Suppressor macrophage treated with lipopolysaccharide for 4 hours (primary cell): ENCODE measurements at places on chromosomes 4 and X.

DNA sequence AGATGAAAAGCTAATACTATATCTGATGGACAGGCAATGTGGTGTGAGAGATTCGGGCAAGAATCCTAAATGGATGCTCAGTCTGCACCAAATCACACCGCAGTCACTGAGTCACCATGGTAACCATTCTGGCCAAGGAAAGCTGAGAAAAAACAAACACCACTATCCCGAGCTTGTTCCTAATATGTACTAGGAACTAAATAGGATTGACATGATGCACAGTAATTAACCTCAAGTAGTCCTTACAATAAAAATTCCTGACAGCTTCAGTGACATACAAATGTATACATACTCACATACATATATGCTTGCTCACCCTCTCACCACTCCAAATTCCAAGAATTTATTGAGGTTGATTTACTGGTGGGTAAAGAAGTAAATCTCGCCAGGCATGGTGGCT, 1.1 kb upstream of the RAB40A start:
- DNase-seq: no peak

DNA sequence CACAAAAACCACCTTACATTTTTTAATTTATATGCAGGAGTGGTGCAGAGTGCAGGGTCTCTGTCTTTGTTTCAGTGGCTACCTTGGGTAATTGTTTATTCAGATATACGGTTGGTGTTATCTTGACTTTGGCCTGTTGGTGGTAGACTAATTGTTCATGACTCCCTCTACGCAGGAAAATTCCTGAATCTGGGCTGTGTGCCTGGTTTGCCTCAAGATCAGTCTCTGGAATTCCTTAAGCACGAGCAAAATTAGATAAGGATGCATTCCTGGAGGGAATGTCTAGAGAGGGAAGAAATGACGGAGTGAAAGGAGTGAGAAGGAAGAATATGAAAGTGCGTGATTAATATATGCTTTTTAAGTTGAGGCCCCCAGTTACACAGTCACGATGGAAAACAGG, 576.9 kb upstream of the PCDH10 start:
- no peak for DNase-seq

- DNase-seq: peak; percentile 75
Measured at GRCh38 chrX:118726887-118727685, at the start of gene IL13RA1. Gene IL13RA1, plus strand, starts transcription at chrX:118727606. Its CDS starts 33 bp downstream, at chrX:118727639.

DNA sequence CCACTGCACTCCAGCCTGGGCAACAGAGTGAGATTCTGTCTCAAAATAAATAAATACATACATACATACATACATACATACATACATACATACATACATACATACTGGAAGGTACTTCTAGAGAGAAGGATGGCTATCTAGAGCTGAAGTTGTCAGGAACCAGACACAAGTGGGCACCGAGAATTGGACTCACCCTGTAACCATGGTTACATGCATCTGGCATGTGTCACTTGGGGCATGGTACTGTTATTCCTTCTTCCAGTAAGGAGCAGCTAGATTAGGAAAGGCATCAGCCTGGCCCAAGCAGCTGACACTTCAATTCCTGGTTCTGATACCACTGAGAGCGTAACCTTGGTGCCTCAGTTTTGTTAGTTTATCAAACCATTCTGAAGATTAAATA, 127.1 kb downstream of the SH3KBP1 start:
- no peak for DNase-seq

DNA sequence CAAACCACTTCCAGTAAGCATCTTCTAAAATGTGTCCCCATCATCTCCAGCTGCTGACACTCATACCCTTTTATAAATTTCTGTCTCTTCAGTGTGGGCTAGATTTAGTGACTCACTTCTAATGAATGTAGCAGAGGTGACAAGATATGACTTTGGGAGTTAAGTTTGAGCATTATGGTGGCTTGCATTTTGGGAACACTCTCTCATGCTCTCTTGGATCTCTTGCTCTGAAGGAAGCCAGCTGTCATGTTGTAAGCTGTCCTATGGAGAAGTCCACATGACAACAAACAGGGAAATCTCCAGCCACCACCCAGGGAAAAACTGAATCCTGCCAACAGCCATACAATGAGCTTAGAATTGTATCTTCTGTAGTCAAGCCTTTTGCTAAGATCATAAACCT, 691.3 kb upstream of the PCDH7 start:
- DNase-seq: no peak

- no peak for DNase-seq
Measured at GRCh38 chr4:8550691-8551090, 29.5 kb upstream of the GPR78 start.

- DNase-seq: no peak
Measured at GRCh38 chr4:35087218-35087617, 1157.1 kb downstream of the ARAP2 start.

DNA sequence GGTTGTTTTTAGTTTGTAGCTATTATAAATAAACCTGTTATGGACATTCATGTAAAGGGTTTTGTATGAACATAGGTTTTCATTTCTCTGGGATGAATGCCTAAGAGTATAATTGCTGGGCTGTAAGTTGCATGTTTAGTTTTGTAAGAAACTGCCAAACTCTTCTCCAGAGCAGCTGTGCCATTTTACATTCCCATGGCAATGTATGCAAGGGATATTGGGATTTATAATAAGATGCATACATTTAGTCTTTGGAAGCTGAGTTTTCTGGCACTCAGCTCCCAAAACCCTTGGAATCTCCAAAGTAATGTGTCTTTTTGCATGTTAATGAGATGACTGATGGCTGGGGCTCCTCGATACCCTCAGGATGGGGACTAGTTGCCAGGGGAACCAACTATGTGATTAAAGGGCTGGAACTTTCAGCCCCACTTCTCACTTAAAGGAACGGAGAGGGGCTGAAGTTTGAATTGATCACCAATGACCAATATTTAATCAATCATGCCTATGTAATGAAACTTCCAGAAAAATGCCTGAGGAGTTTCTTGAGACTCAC, 44.0 kb downstream of the SERTM2 start:
- no peak for DNase-seq

DNA sequence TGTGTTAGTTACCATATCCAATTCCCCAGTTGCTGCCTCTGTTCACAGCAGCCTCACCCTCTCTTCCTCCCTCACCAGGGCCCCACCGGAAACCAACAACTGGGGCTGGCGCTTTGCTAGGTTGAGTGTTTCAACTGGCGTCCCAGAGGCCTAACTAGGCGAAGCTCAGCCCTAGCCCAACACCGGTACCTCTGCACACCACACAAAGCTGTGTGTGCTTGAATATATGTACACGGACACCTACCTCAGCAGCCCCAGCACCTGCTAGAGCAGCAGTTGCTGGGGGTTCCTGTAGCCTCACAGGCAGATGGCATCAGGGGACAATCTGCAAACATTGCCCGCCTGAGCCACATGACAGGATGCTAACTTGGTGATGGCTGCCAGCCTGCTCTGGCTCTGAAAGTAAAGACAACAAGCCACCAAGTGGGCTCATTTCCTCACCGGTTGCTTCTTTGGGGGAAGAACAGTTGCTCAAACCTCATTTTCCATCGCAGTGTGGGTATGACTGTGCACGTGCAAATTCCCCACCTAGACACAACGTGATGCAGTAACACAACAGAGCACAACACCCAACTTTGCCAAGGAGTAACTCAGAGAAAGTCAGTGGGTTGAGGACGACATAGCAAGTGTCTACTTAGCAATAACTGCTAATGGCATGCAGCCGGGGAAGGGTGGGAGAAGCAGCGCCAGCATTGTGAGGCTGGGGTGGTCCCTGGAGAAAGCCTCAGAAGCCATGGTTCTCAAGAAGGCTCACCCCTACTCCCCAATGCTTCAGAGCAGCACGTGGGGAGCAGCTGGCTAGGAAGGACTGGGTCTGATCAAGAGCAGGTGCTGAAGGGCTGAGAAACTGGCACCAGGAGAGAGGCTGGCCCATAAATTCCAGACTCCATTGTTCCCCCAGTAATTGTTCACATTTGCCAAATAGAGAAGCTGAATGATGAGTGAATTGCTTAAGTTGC, 139.5 kb downstream of the SH3KBP1 start:
- DNase-seq: no peak

GRCh38 chrX:64805683-64806082, 170.6 kb downstream of the ZC4H2 start:
- DNase-seq: no peak

DNA sequence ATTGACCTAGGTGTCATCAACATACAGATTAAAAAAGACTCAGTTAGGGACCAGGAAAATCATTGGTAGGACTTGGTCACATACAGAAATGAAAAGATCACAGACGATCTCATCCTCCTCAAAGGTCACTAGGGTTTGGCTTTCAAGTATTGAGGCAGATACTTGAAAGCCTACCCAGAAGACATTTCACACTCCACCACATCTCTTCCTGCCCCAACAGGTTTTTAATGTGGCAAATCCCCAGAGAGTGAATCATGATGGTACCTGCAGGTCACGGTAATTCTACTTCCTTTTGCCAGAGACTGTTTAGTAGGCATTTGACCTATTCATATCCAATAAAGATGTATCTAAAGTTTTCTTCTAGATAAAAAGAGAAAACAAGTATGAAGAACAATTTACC, 44.1 kb downstream of the INPP4B start:
- DNase-seq: no peak

GRCh38 chr4:1345903-1346780, 866 bp upstream of the UVSSA start:
- DNase-seq: peak; percentile 16

GRCh38 chrX:20995829-20996228, 378.4 kb upstream of the CNKSR2 start:
- no peak for DNase-seq

DNA sequence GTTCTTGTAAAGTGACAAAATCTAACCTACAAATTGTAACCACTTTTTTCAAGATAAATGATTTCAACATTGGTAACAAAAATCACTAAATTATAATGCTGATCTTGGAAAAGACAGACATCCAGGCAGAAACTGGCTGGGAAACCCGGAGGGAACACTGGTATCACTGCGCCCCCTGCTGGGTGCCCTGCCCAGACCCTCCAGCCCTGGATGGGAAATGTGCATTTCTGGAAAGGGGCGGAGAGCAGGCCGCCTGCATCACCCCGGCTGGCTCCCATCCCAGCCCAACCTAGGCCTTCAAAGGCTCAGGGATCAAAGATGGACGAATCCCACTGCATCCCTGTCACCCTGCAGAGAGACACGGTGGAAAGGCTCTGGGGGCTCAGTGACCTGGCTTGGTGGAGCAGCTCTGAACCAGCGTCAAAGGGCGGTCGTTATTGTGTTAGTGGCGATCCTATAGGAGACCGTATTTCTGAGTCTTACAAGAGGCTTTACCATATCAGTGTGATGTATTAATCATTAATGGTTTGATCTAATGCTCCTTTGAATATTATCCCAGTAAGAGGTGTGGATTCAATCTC, 37.3 kb downstream of the ACOX3 start:
- DNase-seq: peak; percentile 86

DNA sequence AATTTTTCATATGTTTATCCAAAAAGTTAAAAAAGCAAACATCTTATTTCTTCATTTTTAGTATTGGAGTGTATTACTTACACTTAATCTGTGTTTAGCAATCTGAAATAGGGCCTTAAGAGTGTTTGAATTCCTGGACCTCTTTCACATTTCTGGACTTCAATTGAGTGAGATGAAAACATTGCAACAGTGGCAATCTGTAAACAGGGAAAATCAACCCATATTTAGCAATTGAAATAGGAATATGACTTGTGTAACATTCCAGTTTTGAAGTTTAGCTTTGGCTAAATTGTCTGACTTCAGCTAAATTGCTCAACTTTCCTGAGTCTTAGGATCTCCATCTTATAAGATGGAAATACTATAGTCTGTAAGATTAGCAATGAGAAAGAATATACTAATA, 34.6 kb upstream of the FHL1 start:
- DNase-seq: no peak

DNA sequence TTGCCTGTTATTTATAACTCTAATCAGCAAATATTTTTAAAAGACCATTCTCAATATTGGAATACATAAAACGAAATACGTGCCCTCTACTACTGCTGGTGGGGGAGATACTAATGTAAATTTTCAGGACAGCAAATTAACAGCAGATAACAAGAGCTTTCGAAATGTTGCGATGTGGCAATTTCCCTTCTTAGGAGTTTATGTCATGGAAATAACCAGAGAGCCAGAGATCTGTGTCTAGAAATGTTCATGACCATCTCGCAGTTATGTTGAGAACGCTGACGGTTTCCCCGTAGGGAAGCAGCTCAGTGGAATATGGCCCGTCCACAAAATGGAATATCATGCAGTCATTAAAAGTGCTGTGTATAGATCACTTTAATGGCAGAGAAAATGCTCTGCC, 238.4 kb upstream of the PSAPL1 start:
- DNase-seq: peak; percentile 72

DNA sequence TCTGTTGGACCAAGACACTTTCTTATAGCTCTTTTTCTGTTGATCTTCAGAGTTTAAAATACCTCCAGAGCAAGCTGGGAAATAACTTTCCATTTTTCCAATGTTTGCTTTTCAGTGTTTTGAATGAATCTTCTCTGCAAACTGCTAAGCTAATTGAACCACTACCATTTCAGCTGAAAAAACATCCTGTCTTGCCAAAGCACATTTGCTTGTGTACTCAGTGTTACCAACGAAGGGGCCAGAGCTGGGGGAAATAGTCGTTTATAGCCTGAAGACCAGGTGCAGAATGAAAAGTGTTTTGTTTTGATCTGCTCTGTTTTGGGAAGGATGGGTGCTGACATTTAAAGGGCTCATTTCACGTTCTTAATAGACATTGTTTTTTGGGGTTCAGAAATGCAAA, 88.4 kb upstream of the CLNK start:
- DNase-seq: no peak

GRCh38 chr4:183503497-183504063, 1.3 kb upstream of the ING2 start:
- DNase-seq: peak; percentile 35

DNA sequence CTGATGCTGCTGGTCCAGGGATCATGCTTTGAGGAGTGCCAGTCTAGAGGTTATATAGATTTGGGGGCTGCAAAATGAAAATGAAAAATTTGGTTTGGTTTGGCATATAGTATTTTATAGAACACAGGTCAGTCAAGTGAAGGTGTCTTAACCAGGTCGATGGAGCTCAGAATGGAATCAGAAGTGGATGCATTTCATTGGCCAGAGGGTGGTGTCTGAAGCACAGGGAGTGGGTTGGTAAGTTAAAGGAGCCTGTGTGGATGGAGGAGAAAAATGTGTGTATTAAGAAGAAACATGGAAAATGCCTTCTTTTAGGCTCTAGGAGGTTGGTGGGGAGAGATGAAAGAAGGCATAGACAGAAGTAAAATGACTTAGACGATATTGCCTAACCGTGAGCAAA, 8.6 kb downstream of the GALNT7 start:
- no peak for DNase-seq

- no peak for DNase-seq
Measured at GRCh38 chr4:5267408-5267807, 216.1 kb downstream of the STK32B start.

GRCh38 chr4:74789518-74789917, 4.8 kb downstream of the BTC start:
- no peak for DNase-seq
